ENCODE measurements at places on chromosomes 5 and 9.
A peak's percentile ranks its signal among the peaks of the same experiment; 100 is the strongest.

GRCh38 chr9:123637945-123638634, 282.1 kb downstream of the CRB2 start:
- DNase-seq = no peak

DNA sequence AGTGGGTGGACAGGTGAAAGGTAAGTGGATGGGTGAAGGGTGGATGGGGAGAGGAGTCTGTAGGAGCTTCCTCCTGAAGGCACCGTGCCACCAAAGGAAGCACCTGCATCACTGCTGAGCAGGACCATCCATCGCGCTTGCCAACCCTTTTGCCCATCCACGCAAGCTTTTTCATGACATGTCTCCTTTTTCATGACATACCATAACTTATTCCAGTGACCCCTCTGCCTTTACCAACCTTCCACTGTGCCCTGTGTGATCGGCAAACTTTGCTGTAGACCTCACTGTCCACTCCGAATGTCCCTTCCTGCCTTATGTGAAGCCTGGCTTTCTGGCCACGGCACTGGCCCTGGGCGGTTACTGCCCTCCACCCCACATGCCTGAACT, 13.4 kb downstream of the FLT4 start:
- no peak for DNase-seq

- no peak for DNase-seq
Observed at GRCh38 chr5:112906637-112907036, 15.4 kb downstream of the REEP5 start.

DNA sequence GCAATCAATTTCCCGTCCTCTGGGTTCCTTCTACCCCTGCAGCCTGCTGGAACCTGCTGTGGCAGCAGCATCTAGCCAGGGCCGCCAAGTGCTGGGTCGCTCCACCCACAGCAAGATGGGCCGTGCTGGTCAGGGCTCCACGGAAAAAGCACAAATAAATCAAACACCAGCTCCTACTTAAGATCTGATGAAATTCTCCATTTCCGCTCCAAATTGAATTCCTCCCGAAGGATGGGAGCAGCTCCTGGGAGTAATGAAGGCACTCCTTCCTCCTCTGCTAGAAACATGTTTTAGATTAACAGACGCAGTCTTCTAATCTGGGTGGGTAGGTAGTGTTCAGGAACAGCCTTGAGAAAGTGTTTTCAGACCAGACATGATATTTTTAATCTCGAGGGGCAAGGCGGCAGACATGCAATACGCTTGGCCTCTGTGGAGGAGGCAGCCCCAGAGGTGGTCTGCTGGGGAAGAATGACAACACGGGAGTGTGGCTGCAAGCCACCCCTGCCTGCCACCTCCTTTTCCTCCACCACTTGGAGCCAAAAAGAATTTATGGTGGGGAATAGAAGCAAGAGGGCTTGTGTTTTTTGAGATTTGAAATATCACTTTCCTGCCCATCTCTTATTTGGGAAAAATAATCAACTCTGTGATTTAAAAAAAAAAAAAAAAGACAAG, 194.1 kb downstream of the AOPEP start:
- DNase-seq = no peak

DNA sequence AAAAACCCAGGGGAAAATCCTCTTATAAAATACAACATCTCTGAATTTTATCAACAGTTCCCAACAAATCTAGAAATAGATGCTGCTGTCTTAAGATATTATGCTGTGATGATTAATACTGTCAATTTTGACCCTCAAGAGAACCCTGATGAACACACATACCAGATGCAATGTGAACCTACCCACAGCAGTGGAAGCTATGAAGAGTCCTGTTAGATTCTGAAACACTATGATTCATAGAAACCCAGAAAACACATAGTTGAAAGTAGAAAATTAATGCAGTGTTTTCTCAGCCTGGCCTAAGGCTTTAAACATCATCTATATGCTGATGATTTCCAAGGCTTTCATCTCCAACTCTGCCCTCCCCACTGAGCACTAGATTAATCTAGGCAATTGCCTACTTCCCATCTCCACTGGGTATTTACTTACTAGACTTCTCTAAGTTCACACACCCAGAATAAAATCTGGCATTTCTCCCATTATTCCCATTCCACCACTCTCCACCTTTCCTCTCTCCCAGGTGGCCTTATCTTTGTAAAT, 296.2 kb downstream of the CTNND2 start:
- no peak for DNase-seq

GRCh38 chr5:44665101-44665701, 143.5 kb upstream of the MRPS30 start:
- no peak for DNase-seq

- DNase-seq = no peak
Observed at GRCh38 chr5:182126-182525, 9.2 kb upstream of the LRRC14B start.

- no peak for DNase-seq
Observed at GRCh38 chr5:138772986-138773594, 19.9 kb downstream of the CTNNA1 start.

DNA sequence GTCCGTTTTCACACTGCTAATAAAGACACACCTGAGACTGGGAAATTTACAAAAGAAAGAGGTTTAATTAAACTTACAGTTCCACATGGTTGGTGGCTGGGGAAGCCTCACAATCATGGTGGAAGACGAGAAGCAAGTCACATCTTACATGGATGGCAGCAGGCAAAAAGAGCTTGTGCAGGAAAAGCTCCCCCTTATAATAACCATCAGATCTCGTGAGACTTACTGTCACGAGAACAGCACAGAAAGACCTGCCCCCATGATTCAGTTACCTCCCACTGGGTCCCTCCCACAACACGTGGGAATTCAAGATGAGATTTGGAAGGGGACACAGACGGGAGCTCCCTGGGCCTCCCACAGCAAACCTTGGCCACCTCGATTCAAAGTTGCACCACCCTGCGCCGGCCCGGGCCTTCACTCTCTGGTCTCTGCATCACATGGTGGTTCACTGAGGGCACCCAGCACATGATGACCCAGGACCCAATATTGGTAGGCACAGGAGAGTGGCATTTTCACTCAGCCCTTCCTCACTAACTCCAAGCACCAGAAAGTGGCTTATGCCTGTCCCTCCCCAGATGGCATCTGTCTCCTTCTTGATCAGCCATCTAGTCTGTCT, 21.0 kb upstream of the TDRD7 start:
- no peak for DNase-seq

GRCh38 chr5:82295144-82295543, 17.0 kb upstream of the RPS23 start:
- no peak for DNase-seq

DNA sequence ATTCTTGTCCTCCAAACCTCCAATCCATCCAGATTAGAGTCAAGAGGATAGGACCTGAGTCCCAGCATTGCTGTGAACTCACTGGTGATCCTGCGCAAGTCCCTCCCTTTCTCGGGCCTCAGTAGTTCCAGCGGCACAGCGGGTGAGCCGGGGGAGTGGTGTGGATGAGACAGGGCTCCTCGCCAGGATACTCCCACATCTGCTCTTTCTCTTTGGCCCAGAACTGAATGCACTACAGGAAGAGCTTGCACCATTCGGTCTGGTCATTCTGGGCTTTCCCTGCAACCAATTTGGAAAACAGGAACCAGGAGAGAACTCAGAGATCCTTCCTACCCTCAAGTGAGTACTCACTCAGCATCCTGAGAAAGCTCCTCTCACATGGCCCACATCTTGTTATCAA, 6.3 kb downstream of the GPX3 start:
- no peak for DNase-seq

- no peak for DNase-seq
Observed at GRCh38 chr5:117761186-117761585, 1186.6 kb upstream of the SEMA6A start.

- no peak for DNase-seq
Observed at GRCh38 chr5:123718238-123718637, 206.3 kb downstream of the CSNK1G3 start.

- DNase-seq = no peak
Observed at GRCh38 chr5:144503123-144503522, 332.4 kb downstream of the KCTD16 start.

DNA sequence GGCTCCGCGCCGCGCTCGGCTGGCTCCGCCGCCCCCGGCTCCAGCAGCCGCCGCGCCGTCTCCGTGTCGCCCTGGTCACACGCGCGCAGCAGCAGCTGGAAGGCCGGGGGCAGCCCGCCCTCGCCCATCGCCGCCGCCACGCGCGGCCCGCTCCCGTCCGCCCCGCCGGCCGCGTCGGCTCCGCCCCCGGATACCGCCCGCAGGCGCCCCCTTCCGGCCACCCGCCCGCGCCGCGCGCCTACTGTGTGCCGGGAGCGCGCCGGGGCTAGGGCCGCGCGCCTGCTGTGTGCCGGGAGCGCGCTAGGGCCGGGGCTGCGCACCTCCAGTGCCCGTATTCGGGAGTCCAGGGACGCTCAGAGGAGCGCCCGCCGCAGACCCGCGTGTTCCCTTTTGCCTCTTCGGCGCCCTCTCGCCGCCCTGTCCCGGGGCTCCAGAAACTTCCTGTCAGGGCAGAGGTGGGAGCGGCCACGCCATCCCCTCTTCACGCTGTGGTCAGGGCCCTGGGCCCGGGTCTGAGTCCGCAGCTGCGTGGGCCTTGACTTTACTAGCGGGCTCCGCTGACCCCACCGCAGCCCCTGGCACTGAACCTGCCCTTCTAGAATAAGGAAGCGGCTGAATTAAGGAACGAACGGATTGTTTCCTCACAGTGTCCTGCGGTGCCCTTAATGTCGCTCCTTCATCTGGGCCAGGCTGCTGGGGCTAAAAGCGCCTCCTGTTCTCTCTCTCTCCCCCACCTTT, at the start of gene ANKS6:
TSS of gene ANKS6 (minus strand) at position 192 of the 738 bp plus-strand sequence. CDS start at position 128, 64 bp downstream.
- peak; percentile 74 for DNase-seq

DNA sequence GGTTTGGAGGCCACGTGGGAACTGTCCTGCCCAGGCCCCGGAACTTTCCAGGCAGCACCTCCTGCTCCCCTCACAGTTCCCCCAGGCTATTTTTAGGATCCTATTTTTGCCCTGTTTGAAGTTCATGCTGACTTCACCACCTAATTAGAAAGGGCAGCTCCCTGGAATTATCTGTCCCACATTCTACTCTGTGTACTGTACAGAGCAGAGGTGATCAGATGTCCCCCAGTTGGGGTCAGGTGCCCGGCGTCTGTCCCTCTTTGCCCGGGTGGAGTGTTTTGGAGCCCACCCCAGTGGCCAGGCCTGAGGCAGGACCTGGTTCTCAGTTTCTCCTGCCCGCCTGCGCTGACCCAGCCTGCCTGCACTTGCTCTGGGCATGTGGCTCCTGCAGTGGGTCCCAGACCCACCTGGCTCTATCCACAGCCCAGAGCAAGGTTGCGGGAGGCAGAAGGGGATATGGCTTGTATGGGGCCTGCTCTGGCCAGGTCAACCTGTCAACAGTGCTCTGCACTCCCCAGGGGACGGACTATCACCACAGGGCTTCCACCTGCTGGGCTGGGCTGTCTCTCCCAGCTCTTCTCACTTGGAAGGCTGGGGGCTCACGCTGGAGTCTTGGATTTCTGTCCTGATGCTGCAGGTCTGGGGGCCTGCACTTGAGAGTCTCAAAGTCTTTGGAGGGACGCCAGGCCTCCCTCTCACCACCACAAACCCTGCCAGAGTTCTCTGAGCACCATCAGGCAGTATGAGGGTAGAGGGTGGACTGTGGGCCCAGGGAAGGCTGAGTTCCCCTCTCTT, 268.3 kb downstream of the GADD45G start:
- no peak for DNase-seq

DNA sequence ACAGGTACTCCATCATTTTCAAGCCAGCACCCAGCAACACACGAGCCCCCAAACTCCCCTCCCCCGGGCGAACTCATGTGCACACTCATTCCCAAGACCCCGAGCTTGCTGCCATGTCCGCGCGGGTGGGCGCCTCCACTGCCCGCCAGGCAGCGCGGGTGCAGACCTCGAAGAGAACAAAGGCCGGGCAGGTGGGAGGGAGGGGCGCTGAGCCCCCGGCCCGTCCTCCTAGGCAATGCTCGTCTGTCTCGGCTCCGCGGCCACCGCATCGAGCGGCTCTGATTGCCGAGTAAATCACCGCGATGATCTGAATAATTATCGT, 47.1 kb upstream of the PSD2 start:
- no peak for DNase-seq

DNA sequence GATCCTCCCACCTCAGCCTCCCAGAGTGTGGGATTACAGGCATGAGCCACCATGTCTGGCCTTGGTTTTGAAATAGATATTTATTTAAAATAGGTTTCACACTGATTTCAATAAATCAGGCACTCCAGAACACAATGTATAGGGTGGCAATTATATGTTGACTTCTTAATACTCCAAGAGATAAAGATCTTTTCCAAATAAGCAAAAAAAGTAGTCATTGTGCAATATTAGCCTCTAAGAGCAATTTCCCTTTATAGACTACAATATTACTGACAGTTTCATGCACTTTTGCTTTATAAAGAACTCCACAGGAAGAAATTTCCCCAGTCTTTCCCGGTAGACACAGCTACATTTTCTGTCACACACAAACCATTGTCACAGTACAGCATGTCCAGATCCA, 23.4 kb upstream of the RUFY1 start:
- no peak for DNase-seq

- no peak for DNase-seq
Observed at GRCh38 chr5:87300176-87300575, 32.5 kb downstream of the RASA1 start.

DNA sequence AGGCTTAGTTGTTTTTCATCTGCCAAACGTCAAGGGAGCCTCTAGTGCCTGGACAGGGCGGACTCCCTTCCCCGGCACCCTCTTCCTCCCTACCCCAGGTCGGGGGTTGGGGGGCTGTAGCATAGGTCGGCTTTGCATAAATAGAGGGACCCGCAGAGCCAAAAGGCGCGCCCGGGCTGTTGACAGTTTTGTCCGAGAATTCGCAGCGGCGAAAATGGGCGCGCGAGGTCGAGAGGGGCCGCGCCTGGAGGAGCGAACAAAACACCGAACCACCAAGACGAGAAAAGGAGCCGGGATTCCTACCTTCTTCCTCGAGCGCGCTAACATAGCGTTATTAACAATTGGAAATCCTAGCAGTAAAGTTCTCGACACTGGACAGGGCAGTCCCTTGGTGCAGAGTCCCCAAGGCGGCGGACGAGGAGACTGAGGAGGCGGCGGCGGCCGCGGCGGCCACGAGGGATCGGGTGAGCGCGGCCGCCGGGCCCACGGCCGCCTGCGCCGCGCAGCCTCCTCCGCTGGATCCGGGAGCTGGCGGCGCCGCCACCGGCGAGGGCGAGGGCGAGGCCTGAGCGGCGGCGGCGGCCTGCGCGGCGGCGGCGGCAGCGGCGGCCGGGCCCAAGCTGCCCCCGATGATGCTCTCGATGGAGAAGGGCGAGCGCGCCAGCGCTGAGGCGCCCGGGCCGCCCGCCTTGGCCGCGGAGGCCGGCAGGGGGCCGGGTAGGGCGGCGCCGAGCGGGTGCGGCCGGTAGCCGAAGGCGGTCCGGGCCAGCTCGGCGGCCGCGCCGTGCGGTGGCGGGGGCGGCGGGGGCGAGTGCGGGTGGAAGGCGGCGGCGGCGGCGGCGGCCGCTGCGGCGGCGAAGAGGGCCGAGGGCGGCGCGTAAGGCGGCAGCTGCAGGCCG, 1.7 kb downstream of the FOXD1 start:
- DNase-seq = no peak

- DNase-seq = no peak
Observed at GRCh38 chr9:121871431-121872025, 220.1 kb downstream of the DAB2IP start.

GRCh38 chr9:71446473-71447411, 321.6 kb downstream of the CEMIP2 start:
- peak; percentile 14 for DNase-seq

- no peak for DNase-seq
Observed at GRCh38 chr5:156918311-156918845, 44.6 kb downstream of the TIMD4 start.
